Fibroblast of villous mesenchyme (primary cell): ENCODE measurements at places on chromosomes 7 and 10. TPM values are rescaled to one million over a fixed set of nuclear protein-coding genes. Genes with fewer than 3 reads are reported as not detected.

DNA sequence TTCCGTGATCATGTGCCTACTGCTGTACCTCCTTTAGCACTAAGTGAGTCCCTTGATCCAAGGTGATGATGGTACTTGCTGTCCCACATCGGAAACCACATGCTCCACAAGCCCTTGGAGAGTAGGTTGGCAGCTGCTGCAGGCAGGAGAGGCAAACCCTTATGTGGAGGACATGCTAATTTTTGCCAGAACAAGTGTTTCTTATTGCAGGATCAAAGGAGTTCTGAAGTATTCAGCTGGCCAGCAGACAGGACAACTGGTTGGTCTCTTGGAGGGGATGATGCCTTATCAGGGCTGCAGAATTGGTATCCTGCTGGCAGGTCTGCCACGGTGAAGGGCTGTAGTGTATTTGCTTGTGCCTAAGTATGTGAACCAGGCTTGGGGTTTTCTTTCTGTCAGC lies 36.8 kb downstream of the NACAD start:
- no peak for DNase-seq

GRCh38 chr10:126170371-126170770 lies 217.9 kb downstream of the ADAM12 start:
- DNase-seq: no peak

Gene AOAH
- not detected in 2 replicates for total RNA-seq

GRCh38 chr7:148172920-148173319 lies 417.6 kb upstream of the C7orf33 start:
- no peak for DNase-seq

DNA sequence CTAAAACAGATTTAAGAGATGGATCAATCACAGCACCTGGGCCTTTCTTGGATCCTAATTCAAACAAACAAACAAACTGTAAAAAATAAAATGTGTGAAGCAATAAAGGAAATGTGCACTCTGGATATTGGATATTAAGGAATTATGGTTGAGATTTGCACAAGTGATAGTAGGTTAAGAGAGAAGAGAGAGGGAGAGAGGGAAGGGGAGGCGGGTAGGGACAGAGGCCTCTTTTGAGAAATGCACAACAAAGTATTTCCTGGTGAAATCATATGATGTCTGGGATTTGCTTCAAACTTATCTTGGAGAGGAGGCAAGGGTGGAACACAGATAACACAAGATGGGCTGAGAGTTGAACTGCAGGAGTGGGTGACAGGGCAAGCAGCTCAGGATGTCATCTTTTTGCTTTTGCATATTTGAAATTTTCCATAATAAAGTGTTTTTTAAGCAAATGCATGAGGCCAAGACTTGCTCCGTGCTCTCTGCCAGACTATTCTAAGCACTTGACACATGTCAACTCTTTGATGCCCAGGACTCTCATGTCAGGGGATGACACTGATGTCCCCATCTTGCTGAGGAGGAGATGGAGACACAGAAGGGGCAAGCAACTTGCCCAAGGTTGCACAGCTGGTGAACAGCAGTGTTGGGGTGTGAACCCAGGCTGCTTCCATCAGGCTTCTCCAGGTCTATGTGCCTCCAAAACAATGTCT lies 9.1 kb upstream of the AEBP1 start:
- peak; percentile 48 for DNase-seq

Gene HOXA2
- total RNA-seq: 0.64 and 0.86 TPM in 2 replicates

GRCh38 chr7:150443793-150444540 lies 6.5 kb upstream of the GIMAP8 start:
- no peak for DNase-seq

- DNase-seq: no peak
These were observed 366.1 kb downstream of the EXOC4 start for GRCh38 chr7:133618970-133619369.

Gene EN2
- total RNA-seq: under 0.01 TPM in 1 of 2 replicates, not detected in the other

Gene LRRD1
- total RNA-seq: under 0.01 TPM in 1 of 2 replicates, not detected in the other

- DNase-seq: no peak
These were observed 12.3 kb downstream of the BTAF1 start for GRCh38 chr10:91935886-91936285.

- DNase-seq: peak; percentile 96
These were observed 130.1 kb downstream of the RGS10 start for GRCh38 chr10:119412244-119413092.

- DNase-seq: peak; percentile 23
These were observed 59.1 kb downstream of the STK32C start for GRCh38 chr10:132248455-132249225.

Gene AKR1C8
- not detected in 2 replicates for total RNA-seq

DNA sequence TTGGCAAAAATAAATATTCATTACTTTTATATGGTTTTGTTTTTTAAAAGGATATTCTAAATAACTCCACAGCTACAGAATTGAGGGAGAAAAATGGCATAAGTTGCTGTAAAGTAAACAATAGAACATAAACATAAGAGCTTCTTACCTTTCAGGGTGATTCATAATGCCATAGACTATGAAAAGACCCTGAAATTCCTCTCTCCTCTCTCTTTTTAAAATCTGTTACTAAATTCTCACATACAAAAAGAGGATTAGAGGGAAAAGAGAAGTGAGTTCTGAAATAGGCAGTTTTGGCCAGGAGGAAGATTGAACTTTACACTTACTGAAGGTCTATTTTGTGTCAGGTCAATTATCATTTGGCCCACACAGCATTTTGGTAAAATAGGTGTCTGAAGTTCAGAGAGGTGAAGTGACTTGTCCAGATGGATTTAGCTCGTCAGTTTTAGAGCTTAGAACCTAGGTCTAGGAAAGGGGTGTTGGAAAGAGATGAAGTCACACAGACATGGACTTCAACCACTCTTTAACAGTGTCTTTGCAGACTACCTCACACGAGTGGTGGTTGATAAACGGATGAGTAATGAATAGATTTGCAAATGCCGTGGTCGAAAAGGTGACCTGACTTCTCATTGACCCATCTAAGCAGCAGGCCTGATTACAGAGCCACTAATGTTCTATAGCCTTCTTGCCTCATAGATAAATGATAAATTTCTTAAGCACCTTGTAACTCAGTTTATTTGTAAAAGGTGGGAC lies 190.6 kb upstream of the CCDC6 start:
- no peak for DNase-seq

Gene MLXIPL
- not detected in 2 replicates for total RNA-seq

DNA sequence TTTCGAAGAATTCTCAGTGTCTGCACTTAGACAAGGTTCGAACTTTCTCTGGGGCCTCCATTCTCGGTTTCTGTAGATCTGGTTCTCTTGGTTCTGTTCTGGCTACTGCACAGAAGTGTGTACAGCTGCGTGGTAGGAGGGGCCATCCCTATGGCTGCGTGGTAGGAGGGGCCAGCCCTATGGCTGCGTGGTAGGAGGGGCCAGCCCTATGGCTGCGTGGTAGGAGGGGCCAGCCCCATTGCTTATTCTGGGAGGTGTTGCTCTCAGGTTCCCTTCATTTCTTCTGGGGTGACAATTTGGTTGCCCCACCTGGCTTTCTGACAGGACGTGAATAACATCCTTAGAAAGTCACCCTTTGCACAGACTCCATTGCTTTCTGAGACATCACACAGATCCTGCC lies 65.2 kb upstream of the CHST15 start:
- DNase-seq: no peak

DNA sequence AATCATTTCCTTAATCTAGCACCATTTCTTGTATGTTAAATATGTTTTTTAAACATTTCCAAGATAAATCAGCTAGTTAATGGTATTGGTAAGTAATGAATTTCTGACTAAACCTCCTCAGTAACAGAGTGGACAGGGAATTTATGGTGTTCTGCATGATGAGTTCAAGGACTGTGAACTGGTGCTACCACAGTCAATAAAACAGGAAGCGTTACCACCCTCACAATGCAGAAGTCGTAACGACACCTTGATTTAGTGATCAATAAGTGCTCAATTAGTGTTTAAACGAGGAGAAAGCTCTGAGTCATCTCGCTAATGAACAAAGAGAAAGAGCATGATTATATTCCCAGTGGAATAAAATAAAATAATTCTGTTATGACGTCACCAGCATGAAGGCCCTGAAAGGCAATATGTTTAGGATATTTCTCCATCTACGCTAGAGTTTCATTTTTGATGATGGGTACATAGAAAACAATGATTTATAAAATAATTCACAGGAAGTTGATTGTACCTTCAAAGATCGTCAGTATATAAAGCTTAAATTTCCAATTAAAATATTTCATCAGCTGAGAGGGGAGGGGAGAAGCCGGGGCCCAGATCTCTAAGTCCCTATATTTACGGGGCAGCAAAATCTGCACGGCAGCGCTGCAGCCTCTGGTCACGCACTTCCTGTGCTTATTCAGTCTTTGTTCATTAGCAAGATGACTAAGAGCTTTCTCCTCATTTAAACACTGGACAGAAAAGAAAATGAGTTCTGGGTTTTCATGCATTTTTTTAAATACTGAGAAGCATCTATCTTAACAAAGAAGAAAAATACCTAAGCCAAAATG lies 400.5 kb downstream of the PTPRN2 start:
- DNase-seq: no peak

- DNase-seq: no peak
These were observed 54.6 kb downstream of the TMEM178B start for GRCh38 chr7:141128506-141128905.

- DNase-seq: peak; percentile 63
These were observed 52.6 kb downstream of the DPYSL4 start for GRCh38 chr10:132239126-132240031.
